ENCODE measurements at places on chromosomes 2 and 18.

DNA sequence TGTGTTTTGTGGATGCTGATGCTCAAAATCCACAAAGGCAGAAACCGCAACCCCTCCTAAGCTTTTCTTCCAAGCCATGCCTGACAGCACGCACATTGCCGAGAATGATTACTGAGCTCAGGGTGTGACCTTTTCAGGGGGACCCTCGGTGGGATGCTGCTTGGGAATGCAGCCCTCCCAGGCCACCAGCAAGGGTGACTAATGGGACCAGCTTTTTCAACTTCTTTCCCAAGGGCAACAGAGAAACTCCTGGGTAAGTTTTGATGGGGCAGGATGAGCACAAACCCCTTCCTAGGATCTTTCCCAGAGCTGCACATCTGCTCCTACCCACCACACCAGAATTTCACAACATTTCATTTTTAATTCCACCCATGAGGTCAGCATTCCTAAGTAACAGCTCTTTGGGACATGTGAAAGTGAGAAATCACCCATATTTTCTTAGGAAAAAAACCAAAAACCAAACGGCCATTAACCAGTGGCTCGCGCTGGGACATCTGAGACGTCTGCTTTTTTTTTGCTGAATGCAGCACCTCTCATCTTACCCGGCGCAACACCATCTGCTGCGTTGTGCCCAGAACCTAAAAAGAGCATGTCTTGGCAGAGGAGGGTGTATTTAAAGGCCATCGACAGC, 119.0 kb downstream of the ARL4C start:
- DNase-seq: no peak

DNA sequence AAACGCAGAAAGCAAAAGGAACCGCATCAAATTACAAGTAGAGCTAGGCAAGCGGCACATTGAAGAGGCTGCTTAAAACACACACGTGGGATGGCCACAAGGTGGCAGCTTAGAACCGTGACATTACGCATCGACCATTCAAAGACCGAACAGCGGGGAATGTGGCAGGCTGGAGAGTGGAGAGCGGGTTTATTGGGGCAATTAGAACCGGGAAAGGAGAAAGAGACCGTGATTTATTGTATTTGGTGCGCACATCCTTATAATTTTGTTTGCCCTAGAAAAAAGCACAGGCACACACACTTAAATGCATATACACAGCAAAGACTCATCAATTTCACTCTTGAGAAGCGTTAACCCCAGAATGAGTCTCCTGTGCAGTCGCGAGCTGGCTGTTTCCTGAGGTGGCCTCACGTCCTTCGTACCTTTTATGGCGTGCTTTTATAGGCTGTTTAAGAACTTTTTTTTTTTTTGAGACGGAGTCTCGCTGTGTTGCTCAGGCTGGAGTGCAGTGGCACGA, 31.7 kb upstream of the MEP1B start:
- DNase-seq: peak; percentile 53

DNA sequence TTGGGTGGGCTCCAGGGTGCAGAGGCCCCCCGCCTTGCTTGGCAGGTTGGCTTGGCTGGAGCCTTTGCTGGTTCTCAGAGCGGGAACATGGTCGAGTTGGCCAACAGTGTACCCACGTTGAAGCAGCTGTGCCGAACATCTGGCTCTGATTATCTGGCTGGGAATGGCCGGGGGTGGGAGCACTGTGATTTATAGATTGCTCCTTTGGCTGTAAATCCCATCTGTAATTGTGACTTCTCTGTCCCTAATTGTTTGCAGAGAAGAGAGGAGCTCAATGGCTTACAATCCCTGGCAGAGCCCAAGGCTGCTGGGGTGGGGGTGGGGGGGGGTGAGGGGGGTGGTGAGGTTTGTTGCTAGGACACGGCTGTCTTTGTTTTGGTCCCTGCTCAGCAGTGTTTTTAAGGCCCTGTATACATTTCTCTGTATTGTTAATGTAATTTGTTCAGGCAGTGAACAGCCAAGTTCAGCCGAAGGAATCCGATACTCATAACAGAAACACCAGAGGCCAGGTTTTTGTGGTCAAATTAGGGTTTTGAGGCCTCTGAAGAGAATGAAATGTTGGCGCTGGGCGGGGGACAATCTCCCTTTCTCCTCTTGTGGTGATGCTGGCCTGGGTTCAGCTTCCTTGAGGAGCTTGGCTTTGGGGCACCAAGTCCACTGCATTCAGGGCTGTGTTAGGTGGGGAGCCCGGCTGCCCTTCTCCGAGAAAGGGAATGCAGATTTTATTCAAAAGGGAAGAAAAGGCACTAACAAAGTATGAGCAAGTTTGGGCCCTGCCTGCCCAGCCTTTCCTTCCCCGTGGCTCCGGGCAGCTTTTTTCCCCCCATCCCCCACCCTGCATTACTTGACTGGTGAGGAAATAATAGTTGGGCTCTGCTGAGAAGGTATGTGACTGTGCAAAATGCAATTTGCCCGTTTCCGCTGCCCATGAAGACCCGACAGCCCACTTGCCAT, 82.5 kb downstream of the TCF7L1 start:
- DNase-seq: no peak

DNA sequence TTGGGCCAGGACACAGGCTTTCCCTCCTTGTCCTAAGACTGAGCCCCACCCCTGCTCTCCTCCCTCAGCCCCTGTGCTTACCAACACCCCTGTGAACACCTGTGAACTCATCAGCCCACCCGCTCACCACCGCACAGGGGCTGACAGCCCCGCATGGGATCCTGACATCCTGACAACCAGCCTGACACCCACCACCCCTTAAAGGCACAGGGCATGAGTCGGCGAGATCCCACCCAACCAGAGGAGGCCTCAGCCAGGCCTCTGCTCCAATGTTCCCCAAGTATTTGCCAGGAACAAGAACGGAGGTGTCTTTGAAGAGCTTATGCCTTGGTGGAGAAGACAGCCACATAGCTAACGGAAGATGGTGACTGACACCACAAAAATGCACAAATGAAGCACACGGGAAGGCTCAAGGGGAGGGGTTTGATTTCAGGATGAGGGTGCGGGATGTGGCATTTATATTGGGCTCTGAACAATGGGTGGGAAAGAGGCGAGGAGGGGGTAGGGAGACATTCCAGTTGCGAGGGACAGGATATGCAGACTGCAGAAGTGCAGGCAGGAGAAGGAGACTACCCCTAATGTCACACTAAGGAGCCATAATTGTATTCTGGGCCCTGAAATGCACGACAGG, 11.0 kb downstream of the RAB11FIP5 start:
- no peak for DNase-seq

- no peak for DNase-seq
Measured at GRCh38 chr2:86636842-86637241, 13.2 kb upstream of the RNF103 start.

GRCh38 chr2:143729296-143729814, 600.1 kb downstream of the ARHGAP15 start:
- no peak for DNase-seq

DNA sequence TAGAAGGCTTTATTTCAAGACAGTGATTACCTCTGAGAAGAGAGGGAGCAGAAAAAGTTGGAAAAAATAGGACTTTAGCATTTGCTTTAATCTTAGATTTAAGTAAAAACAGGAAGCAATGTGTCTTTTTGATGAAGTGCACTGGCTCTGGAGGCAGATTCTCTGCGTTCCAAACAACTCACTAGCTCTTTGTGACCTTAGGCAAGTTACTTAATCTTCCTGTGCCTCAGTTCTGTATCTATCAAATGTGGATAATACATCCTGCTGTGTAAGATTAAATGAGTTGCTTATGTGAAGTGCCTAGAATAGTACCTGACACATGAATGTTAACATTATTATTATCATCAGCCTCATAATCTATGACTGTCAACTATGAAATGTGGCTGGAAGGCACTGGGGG, 42.3 kb downstream of the RPRD1A start:
- DNase-seq: no peak

- no peak for DNase-seq
Measured at GRCh38 chr2:107361751-107362381, 464.8 kb upstream of the RGPD4 start.

- no peak for DNase-seq
Measured at GRCh38 chr18:6249788-6250187, 164.9 kb downstream of the L3MBTL4 start.

DNA sequence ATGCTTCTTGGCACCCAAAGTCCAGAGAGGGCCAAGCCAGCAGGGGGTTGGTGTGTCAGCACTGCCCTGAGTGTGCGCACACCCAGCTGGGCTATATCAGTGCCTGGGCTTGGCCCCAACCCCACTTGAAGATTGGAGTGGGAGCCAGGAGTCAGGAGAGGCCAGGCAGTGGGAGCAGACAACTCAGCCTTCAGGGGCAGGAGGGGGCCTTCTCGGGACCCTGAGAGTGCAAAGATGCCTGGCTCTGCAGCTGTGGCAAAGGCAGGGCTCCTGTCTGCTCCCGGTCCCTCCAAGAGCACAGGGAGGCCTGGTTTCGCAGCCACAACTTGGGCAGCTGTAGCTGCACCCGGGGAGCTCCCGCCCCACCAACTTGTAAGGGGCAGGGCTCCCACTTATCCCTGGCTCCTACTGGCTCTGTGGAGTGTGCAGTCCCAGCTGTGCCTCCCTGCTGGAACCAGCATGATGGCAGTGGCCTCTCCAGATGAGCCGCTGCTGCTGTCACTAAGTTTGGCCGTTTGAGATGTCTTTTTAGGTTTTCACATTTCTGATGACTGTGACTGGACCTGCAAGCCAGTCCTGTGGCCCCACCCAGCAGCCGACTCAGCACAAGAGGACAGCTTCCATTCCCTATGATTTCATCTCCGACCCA, 148.8 kb upstream of the HS6ST1 start:
- no peak for DNase-seq

GRCh38 chr18:79755496-79756142, 42.1 kb upstream of the KCNG2 start:
- no peak for DNase-seq

GRCh38 chr2:20170704-20171250, 54.2 kb downstream of the SDC1 start:
- no peak for DNase-seq

DNA sequence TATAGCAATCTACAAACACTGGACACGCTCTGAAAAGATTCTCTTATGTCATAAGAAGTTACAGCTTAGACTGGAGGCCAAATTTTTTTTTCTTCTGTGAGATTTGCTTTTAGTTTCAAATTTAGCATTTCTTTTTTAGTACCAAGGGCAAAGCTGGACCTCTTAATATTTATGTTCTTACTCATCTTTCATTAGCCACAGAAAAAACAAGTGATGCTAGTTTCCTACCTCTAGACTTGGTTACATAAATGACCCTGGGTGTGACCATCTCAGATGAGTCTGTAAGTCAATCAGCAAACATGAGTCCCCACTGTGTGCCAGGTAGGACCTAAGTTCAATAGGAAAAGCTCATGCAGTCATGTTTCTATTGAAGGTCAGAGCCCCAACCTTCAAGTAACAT, 94.4 kb downstream of the MEP1B start:
- DNase-seq: no peak

DNA sequence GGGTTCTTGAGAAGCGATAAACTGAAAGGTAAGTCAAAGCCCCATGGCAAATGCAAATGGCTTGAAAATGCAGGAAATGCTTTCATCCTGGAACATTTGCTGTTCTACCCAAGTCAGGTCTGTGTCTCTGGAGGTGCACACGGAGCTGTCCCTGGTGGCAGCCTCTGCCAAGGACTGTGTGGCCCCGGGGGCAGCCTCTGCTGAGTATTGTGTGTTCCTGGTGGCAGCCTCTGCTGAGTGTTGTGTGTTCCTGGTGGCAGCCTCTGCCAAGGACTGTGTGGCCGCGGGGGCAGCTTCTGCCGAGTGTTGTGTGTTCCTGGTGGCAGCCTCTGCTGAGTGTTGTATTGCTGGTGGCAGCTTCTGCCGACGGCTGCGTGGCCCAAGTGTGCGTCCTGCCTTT, 135.6 kb upstream of the ALKAL2 start:
- DNase-seq: no peak

GRCh38 chr2:150162241-150162942, 325.1 kb downstream of the RND3 start:
- no peak for DNase-seq

DNA sequence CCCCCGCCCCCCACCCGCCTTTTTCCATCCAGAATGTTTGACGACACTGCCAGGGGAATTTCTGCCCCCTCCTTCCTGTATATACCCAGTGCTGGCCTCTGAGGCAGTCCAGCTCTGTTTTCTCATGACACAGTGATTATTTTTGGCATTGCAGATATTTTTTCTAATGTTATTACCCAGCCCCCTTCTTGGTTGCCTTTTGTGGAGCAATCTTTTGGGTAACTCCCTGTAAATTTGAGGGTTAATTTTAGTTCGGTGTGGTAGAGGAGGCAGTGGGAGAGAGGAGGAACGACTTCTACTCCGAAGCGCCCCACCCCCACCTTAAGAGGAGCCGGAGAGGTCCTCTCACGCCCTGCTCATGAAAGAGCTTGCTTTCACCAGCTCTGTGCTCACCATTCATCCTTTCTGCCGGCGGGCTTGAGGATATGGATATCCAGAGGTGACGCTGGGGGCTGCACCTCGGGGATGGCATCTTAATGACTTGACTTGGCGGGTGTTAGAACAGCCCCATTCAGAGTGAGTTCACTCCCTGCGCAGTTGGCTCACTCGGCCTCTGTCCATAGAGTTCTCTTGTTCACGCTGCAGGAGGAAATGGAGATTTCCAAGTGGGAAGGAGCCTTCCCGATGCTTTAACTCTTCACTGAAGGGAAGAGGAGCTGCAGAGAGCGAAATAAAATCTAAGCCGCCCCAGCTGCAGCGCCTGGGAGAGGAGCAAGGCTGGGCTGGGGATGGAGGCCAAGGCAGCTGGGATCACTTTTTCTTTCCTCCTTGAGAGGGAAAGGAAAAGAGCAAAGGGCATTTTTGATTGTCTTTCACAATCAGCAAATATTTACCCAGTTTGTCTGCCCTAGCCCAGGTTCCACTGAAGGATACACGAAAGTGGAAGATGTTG, 38.4 kb downstream of the EPAS1 start:
- DNase-seq: peak; percentile 62

GRCh38 chr2:161116509-161116908, 43.7 kb upstream of the TANK start:
- no peak for DNase-seq

DNA sequence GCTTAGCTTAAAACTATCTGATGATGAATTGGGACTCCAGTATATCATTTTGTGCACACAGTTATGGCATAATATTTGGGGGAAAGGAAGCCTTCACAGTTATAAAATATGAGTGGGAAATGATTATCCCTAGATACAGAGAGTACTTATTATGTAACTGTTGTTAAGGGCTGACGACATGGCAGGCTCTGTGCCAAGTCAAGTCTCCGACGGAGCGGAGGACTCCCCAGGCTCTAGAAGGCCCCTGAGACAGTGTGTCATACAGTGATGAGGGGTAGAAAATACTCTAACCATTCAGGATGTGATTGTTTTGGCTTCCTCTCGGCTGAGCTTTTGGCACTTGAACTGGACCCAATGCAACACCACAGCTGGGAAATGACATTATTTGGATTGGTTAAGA, 211.8 kb downstream of the SLC8A1 start:
- DNase-seq: peak; percentile 44

DNA sequence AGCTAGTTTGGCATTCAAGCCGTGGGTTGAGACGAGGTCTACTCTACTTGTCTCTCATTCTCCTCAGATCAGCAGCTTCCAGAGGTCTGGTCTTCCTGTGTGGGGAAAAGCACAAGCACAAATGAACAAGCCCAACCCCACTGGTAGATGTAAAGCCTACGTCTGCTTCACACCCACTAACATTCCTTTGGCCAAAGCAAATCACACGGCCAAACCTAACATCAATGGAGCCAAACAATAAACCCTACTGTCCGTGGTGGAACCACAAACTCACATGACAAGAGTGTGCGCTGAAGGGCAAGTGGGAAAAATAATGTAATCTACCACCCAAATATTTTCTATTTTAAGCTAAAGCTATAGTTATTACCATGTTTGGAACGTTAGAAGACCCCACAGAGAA, 179.3 kb upstream of the MGAT5 start:
- no peak for DNase-seq
